Left ventricle myocardium inferior (tissue), 1 donor: ENCODE measurements at places on chromosomes 1 and 21.
A peak's percentile ranks its signal among the peaks of the same experiment; 100 is the strongest.

DNA sequence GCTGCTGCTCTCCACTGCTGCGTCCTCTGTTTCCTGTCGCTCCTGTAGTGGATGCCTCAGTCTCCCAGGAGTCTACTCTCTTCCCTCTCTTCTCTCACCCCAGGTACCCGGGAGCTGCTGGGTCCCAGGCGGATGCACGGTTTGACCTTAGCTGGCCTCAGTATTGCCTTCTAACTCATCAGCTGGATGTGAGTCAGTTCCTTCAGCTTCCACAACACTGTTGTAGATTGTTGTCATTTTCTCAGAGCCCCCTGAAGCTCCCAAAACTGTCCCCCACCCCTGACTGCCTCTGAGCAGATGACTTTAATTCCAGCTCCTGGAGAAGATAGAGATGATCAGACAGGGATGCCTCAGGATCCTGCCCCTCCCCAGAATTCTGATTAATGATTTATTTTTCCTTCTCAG lies 7.2 kb downstream of the CNIH3 start:
- no peak for DNase-seq

DNA sequence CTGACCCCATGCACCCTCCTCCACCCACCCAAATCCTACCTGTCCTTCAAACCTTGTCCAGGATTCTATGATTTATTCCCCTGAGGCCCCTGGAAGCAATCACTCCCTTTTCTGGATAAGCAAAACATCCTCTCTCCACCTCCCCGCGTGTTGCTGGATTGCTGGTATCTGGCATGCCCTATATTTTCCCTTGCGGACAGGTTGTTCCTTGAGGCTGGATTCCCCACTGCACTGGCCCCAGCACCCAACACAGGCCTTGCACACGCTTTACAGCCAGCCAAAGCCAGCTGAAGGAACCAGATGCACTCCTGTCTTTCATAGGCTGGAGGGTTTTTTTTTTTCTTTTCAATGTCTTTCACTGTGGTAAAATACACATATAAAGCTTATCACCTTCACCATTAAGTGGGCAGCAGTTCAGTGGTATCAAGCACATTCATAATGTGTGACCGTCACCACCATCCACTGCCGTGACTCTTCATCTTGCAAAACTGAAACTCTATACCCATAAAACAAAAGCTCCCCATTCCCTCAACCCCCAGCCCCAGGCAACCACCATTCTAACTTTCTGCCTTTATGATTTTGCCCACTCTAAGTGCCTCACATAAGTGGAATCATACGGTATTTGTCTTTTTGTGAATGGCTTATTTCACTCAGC lies 50.9 kb downstream of the TOR1AIP2 start:
- no peak for DNase-seq

- DNase-seq, result peak; percentile 52
Measured at GRCh38 chr1:204461331-204462228, 33.0 kb downstream of the PIK3C2B start.

- DNase-seq, result no peak
Measured at GRCh38 chr1:60031146-60031545, 42.4 kb downstream of the C1orf87 start.

GRCh38 chr1:157196245-157196543 lies 58.0 kb upstream of the ETV3 start:
- no peak for DNase-seq

DNA sequence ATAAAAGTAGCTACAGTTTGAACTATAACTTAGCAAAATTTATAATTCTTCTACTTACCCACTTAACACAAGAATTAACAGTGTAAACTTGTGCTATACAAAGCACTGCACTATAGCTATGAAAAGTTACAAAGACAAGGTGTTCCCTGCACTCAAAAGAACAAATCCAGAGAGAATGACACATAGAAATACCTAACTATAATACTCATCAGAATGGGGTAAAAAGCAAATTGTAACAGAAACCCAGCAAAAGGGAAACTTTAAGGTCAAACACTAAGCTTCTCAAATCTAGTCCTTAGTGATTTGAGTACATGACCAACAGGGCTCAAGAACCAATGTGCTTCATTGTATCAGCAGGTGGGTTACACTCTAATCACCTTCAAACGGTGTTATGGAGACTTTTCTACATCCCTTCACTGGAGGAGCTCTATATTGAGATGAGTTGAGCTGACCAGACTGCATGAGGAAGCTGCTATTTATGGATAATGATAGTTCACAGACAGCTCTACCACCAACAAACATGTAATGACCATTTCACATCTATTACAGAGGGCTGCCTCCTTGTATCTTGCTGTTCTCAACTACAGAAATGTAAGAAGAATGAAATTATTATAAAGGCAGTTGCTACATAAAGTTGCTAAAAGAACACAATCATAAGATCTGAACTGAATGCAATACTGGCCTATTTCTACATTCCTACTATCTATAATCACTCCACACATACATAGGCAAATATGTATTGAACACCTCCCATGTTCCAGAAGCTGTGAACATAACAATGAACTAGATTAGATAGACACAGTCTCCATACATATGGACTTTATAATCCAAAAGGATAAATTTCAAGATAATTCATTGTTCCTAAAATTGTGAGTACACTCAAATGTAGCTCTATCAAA lies 47.6 kb downstream of the PIK3R3 start:
- DNase-seq, result no peak

DNA sequence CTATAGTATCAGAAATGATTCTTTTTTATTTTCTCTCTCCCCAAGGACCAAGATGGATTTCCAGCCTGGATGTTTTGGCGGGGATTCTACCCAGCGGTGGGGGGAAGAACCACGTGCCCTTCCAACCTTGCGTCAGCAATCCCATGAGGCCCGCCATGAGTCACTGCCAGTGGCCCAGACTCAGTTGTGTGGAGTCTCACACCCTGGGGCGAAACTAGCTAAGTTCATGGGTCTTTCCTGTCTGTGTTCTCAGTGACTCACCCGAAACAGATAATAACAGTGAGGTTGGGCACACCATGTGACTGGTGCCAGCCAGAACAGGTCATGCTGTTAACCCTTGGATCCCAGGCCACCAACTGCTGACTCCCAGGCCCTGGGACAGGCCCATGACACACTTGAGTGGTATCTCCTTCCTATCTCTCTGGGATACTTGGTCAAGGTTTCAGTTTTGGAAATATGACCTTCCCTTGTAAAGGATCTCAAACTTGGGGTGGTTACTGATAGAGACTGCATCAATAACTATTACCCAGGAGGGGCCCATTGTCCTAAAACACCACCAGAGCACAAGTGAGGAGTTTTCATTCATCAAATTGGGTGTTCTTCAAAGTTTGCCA lies 98.0 kb upstream of the DUSP10 start:
- peak; percentile 72 for DNase-seq

- no peak for DNase-seq
Measured at GRCh38 chr1:227472772-227473171, 90.6 kb upstream of the ZNF678 start.

GRCh38 chr1:1629430-1630190 lies 2.4 kb upstream of the MMP23B start:
- no peak for DNase-seq

DNA sequence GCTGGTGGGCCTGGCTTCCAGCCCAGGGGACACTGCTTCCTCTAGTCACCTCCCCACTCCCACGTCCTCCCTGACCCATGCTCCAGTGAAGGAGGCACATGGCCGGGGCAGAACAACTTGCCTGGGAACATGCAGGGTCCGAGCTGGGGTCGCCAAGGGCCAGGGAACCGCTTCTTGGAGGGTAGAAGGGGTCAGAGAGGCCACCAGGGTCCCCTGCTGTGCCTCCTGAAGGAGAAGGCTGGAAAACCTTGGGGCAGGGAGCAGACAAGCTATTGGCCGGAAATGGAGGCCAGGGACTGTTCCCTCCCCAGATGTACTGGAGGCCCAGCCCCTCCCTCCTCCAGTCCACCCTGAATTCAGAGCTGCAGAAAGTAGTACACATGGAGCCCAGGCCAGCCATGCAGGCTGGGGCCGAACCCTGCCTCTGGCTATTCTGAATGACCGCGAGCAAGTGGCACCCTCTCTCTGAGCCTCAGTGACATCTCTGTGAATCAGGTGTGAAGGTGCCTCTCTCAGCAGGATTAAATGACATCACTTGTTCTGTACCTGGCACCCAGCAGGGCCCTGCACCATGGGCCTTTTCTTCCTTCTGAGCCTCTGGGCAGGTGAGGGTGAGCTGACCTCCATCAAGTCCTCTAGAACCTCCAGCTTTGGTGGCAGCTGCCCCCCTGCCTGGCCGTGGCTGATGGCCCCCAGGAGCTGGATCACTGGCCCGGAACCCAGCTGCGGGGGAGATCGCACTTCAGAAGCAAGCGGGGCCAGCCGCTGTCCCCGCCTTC lies 15.7 kb downstream of the SPOCD1 start:
- no peak for DNase-seq

GRCh38 chr1:67441739-67442281 lies 11.6 kb upstream of the SERBP1 start:
- DNase-seq, result no peak

GRCh38 chr1:93499075-93499474 lies 51.2 kb downstream of the FNBP1L start:
- no peak for DNase-seq

- no peak for DNase-seq
Measured at GRCh38 chr1:116762781-116763115, 8.5 kb downstream of the CD2 start.

GRCh38 chr1:228306275-228307217 lies 98.7 kb downstream of the OBSCN start:
- DNase-seq, result no peak

GRCh38 chr1:225458222-225458631 lies 30.4 kb upstream of the LBR start:
- DNase-seq, result no peak

DNA sequence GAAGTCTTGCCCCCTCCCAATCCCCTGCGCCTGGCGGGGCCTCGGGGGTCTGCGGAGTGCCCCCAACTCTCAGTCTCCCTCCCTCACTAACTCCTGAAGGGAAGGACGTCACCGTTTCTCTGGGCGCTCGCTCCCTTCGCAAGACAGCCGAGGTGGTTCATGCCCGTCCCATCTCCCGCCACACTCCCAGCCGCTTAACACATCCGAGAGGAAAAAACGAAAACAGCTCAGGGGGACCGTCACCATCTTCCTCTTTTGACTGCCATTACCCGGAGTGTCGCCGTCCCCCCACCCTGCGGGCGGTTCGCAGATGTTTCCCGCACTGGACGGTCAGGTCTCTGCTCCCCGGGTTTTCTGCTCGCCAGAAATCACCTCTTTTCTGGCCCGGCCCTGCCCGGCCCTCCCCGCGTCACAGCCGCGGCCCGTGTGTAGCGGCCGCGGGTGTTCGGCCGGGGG lies 532 bp downstream of the ERO1B start:
- DNase-seq, result peak; percentile 20

DNA sequence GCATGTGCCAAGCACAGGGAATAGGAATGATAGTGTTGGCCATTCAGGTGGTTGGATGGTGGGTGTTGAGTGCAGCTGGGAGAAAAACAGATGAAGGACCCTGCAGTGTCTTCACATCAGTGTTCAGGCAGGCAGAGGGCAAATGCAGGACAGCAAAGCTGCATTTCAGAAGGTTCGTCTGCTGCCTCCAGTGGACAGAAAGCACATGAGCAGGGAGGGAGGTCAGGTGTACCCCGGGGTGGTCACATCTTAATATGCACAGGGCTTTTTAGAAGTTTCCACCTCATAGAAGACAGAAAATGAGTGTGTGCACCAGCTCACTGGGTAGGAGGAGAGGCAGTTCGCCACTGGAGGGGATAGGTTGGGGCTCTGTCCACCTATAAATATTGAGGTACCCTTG lies 184.9 kb downstream of the SLC35F3 start:
- DNase-seq, result no peak

GRCh38 chr1:225816643-225817538 lies 7.0 kb downstream of the EPHX1 start:
- DNase-seq, result peak; percentile 86

- peak; percentile 60 for DNase-seq
Measured at GRCh38 chr1:43238085-43238484, 31.7 kb upstream of the TMEM125 start.

DNA sequence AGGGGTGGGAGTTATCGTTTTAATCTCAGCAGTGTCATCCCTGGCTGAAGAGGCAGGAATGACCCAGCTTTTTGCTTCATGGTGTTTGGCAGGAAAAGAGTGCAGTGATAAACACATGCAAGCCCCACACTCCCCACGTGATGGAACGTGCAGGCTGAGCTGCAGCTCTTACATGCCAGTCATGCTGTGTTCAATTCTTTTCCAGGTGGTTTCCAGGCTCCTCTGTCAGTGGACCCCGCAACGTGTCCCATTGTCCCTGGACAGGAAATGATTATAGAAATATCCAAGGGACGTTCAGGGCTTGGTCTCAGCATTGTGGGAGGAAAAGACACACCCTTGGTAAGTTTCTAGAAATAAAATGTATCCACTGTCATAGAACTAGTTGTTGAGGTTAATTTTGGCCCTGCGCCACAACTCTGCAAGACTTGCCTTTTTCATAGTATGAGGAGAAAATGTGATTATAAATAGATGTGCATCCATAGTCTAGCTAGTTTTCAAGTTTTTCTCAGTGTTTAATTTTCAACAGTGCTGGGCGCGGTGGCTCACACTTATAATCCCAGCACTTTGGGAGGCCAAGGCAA lies 110.2 kb upstream of the L1TD1 start:
- no peak for DNase-seq

- DNase-seq, result no peak
Measured at GRCh38 chr1:77794550-77794949, 15.1 kb downstream of the MIGA1 start.

DNA sequence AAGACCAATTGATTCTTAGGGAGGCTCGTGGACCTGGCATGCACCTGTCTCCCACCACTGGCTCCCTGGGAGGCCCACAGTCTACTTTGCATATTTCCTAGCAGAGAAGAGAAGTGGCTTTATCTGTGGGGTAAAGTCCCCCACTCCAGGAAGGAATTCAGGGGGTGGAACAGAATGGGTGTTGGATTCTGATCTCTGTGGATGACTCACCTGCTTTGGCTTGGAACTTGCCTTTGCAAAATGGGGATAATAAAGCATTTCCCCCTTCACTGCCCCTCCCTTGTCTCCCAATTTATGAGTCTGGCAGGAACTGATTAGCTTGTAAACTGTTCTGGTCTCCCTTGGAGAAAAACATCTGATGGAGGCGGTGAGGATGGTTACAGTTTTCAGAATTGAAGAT lies 21.2 kb upstream of the OTUD3 start:
- DNase-seq, result no peak

DNA sequence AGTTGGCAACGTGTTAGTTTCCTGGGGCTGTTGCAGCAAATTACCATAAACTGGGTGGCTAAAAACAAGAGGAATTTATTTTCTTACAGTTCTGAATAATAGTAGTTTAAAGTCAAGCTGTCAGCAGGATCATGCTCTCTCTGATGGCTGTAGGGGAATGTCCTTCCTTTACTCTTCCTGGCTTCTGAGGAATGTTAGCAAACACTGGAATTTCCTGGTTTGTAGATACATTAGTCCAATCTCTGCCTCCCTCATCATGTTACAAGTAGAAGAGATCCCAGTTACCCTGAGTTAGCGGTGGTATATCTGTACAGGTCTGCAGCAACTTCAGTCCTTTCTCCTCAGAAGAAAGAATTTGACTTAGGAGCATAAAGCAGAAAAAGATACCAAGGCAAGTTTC lies 2249.1 kb downstream of the NCAM2 start:
- DNase-seq, result no peak

DNA sequence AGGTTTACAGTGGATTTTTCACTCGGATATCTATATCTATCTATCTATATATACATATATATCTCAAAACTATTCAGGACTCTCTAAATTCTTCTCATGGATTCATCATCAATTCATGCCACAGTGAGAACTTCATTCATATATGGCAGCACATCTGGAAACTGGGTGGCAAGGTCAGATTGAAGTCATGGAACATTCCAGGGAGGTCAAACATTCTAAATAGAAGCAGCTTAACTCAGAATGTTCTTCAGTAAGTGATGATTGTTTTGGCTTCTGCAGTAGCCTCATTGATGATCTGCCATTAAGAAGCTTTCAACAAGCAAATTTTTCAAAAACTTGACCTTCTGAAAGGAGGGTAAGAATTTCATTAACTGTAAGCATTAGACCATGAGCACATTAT lies 46.9 kb upstream of the ADAMTS1 start:
- DNase-seq, result no peak
